ENCODE measurements at places on chromosomes 7 and 10. TPM values are rescaled to one million over a fixed set of nuclear protein-coding genes. Genes with fewer than 3 reads are reported as not detected.

AGBL3 gene
- 0.97 TPM for total RNA-seq

EEPD1 gene
- 0.32 TPM for total RNA-seq

DGKI gene
- total RNA-seq = 0.15 TPM

GPR158 gene
- not detected for total RNA-seq

SPDYE1 gene
- total RNA-seq = not detected

All from epithelial cell of umbilical artery (primary cell).